WERI-Rb-1 (cell line): ENCODE measurements at places on chromosomes 3 and 15.
A peak's percentile ranks its signal among the peaks of the same experiment; 100 is the strongest.

GRCh38 chr15:44029003-44029402 is 166.1 kb downstream of the FRMD5 start:
- no peak for DNase-seq

DNA sequence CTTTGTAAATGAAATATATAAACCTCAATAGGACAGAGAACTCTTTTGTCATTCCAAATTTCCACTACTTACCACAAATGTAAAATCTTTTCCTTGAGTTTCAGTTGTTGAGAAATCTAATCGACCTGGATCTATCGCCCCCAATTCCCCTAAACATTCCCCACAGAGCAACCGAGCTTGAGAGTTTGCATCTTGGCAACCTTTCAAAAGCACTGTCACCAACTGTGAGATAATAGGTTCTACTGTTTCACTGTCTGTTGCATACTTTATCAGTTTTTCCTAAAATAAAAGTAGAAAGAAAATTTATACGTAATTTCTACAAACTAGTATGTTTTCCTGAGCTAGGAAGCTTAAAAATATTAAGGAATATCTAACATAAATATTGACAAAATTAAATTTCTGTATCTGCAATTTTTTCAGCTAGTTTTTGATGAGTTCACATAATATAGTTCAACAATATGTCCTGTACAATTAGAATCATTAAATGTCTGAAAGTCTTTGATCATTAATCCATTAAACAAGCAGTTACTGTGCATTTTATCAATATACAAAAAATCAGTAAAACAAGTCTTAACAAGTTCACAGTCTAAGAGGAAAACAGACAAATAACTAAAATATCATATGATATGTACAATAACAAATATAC is 54.5 kb downstream of the ATR start:
- no peak for DNase-seq

- no peak for DNase-seq
These were observed 532.8 kb upstream of the GOLIM4 start for GRCh38 chr3:168628549-168628948.

GRCh38 chr3:122890077-122890719 is 95.3 kb downstream of the SLC49A4 start:
- no peak for DNase-seq

DNA sequence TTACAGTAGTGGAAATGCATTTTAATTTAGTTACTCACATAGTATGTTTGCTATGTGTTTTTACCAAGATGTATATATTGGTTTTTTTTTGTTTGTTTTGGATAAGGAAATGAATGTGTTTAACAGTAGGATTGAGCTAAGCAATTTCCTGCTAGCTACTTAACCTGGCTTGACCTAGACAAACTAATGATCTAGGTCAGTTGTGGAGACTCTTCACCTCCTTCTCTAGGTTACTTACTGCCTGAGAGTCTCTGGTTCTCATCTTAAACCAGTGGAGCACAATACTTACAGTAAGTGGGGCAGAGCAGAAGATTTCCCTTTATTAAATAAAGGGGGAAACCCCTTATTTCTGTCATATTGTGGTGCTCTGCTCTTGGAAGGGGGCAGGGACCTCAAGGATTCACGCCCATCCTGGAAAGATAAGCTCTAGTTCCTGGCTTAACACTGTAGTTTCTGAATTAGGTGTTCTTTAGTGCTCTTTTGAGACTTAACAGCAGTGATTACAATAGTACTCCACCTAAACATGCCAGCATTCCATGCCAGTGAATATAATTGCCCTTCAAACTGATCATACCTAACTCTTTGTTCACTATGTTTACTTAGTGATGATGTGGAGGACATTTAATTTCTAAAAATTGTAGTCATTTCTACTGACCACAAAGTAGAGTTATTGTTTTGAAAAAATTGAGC is 79.9 kb downstream of the UBP1 start:
- DNase-seq, result no peak

DNA sequence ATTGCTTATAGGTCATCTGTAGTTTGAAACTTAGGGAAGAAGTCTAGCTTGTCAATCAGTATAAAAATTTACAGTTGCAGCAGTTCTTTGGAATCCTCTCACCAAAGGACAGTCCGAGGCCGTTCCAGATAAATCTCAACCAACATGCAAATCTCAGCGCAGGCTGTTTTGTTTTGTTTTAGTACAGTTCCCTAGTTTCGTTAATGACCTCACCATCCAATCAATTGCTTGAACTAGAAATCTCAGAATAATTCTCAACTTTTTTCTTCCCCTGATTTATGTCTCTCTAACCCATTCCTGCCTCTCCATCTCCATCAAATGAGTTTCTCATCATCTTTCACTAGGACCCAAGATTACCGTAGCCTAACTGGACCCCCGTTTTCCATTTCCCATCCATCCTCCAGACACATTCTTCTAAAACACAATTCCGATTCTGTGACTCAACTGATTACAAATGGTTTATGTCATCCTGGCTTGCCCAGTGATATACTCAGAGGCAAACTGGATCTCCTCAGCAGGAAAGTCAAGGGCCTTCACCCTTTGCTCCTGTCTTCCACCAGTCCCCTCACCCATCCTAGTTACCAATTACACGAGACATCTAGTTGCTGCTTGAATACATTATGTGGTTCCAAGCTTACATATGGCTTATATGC is 1.3 kb downstream of the SMCO1 start:
- DNase-seq, result no peak

GRCh38 chr3:15656342-15656741 is 54.8 kb downstream of the BTD start:
- DNase-seq, result no peak

DNA sequence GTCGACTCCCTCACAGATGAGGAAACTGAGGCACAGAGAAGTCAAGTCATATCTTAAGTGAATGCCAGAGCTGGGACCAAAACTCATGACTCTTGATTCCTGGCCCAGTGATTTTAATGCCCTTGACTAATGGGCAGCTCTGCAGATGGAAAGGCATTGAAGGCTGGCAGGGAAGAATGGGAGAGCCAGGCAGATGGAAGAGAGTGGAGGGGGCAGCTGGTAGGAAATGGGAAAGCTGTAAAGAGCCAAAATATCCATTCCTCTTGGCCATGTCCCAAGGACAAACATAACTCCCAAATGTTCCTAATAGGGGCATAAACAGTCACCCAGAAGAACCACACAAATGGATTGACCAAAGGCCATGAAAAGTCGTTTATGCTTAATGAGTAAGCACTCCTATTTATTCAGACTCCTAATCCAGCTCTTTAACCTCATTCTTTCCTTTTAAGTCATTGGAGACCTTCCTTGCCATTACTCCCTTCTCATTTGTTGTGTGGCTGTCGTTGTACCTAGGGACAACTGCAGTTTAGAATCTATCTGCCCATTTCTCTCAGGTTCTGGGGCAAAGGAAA is 330.5 kb upstream of the ROPN1 start:
- DNase-seq, result no peak

GRCh38 chr15:73258271-73259108 is 110.3 kb downstream of the HCN4 start:
- no peak for DNase-seq

GRCh38 chr3:112633757-112634156 is 7.2 kb downstream of the CCDC80 start:
- no peak for DNase-seq

DNA sequence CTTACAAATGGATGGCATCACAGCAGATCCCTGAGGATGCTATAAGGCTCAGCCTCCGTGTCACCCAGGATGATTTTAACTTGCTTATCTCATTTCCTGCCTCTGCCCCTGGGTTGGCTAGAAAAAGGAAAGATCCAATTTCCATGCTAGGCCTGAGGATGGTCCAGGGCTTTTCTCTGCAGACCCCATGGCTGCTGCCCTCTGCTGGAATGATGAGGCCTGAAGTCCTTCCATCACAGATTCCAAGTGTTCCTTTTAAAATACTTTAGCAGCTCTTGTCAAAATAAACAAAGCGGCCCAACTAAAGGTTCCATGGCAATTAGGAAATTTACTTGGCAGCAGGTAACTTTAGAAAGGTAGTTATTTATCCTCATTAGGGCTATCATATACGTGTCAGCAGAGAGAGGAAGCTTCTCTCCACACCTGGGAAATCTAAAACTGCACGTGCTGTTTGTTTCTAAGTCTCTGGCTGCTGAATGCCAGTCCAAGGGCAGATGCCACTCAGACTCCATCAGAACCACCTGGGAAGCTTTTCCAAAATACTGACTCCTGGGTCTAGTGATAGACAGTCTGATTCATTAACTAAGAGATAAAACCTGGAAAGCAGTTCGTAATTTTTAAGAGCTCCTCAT is 401.9 kb upstream of the IL12A start:
- DNase-seq, result peak; percentile 41
